Immature natural killer cell (primary cell): ENCODE measurements at places on chromosomes 11 and 22.

DNA sequence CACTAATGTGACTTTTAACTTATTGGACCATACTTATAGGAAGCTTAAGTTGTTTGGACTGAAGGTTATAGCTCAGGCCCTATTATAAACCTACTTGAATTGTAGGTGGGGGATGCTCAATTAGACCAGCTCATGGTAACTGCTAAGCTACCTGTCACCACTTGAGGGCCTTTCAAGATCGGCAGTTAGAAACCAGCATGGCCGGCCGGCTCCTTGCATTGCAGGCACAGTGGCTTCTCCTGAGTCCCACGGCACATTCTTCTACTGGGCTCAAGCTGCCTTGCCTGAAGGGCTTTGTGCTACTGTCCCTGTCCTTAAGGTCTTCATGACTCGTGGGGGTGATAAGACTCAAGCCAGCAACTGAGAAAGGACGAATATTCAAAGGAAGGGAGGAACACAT, 70.8 kb downstream of the TBC1D22A start:
- no peak overlapping the region for H3K4me3 ChIP-seq
- peaks cover 4% of the 10 kb centered on the region for H3K27me3 ChIP-seq
- DNase-seq: no peak

- peak within 1 kb of the TSS; percentile 96 for H3K4me3 ChIP-seq
- peaks cover 30% of the 10 kb centered on the region for H3K4me1 ChIP-seq
- H3K27me3 ChIP-seq: peaks cover 15% of the 10 kb centered on the region
- H3K27ac ChIP-seq: peak within 1 kb of the TSS; percentile 97
- H3K36me3 ChIP-seq: no peaks in the 10 kb centered on the region
Measured at GRCh38 chr11:61161190-61162091, at the start of gene VPS37C. VPS37C (minus strand) TSS chr11:61161426; CDS start chr11:61138829, 22,597 bp downstream.

DNA sequence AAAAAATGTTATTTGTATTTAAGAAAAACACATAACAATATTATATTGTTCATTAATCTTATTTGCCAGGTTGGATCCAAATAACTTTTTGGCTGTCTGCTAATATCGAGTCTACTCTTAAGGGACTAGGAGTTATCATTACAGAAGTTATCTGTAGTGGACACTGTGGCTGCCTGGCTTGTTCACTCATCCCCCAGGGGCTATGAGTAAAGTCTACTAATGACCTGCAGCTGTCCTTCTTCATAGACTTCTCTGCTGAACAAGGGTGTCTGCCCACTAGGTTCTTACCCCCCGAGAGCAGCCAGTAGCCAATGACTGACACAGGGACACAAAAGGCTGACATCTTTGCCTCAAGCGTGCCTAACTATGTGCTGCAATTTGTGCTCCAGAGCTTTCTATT, 69.7 kb downstream of the APIP start:
- H3K36me3 ChIP-seq: no peaks in the 10 kb centered on the region
- H3K4me3 ChIP-seq: no peak overlapping the region
- no peak for DNase-seq
- peaks cover 7% of the 10 kb centered on the region for H3K27me3 ChIP-seq

DNA sequence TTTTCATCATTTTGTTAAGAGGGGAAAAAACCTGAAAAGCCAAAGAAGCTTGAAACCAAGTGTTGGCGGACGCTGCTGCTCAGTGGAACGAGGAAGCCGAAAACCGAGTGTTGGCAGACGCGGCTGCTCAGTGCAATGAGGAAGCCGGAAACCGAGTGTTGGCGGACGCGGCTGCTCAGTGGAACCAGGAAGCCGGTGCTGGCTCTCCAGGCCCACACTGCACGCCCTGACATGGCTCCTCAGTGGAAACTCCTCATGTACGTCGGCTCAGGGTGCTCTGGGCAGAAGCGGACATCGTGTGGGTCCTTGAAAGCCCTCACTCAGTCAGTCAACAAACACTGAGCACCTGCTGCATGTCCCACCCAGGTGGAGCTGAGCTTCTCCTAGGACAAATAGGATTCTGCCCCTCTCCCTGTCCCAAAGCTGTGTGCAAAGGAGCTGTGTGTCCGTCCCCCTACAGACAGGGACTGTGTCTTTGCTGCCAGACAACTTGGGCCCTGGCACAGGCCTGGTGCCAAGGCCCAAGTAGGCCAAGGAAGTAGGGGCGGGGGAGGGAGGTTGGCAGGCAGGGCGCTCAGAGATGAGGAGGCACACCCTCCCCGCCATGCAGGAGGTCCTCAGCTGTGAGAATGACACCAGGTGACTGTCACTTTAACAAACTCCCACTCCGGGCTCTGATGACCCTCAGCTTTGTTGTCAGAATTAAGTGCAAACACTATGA, 37.3 kb downstream of the PHF21B start:
- H3K4me3 ChIP-seq: no peak overlapping the region
- no peak overlapping the region for H3K27ac ChIP-seq
- DNase-seq: no peak
- no peaks in the 10 kb centered on the region for H3K36me3 ChIP-seq
- peaks cover 5% of the 10 kb centered on the region for H3K27me3 ChIP-seq

GRCh38 chr11:34266090-34266912, 91.5 kb downstream of the ABTB2 start:
- DNase-seq: no peak
- no peaks in the 10 kb centered on the region for H3K36me3 ChIP-seq
- no peak overlapping the region for H3K4me3 ChIP-seq
- peaks cover 12% of the 10 kb centered on the region for H3K27me3 ChIP-seq
- no peak overlapping the region for H3K27ac ChIP-seq
- no peaks in the 10 kb centered on the region for H3K4me1 ChIP-seq

GRCh38 chr22:35664955-35665587, 16.8 kb downstream of the APOL6 start:
- no peak overlapping the region for H3K4me3 ChIP-seq
- peaks cover 63% of the 10 kb centered on the region for H3K4me1 ChIP-seq
- DNase-seq: no peak
- peaks cover under 1% of the 10 kb centered on the region for H3K27me3 ChIP-seq
- H3K36me3 ChIP-seq: peaks cover 35% of the 10 kb centered on the region

DNA sequence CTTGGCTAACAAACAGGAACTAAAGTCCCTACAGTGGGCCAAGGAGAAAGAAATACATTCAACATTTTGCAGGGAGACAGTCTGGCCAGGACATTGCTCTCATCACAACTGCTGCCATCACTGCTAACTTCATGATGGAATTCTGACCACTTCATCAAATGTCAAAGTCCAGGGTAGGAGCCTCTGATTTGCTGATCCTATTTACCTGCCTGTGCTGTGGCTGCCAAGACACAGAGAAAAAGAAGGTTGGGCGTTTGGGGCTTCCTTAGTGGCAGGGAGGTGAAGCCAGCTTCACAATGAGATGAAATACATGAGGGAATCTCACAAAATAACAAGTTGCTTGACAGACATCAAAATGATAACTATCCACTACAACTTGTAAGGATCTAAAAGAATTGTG, 343.9 kb upstream of the CADM1 start:
- no peaks in the 10 kb centered on the region for H3K4me1 ChIP-seq
- no peak overlapping the region for H3K4me3 ChIP-seq
- H3K36me3 ChIP-seq: no peaks in the 10 kb centered on the region
- peaks cover 3% of the 10 kb centered on the region for H3K27me3 ChIP-seq
